NCI-H187 treated with DMSO at 0.1 percent for 48 hours (cell line): ENCODE measurements at places on chromosomes 12 and 14.

- DNase-seq: no peak
Observed at GRCh38 chr12:124024776-124025175, 51.8 kb downstream of the ZNF664 start.

GRCh38 chr12:3097186-3097804 lies 20.1 kb downstream of the TSPAN9 start:
- no peak for DNase-seq

DNA sequence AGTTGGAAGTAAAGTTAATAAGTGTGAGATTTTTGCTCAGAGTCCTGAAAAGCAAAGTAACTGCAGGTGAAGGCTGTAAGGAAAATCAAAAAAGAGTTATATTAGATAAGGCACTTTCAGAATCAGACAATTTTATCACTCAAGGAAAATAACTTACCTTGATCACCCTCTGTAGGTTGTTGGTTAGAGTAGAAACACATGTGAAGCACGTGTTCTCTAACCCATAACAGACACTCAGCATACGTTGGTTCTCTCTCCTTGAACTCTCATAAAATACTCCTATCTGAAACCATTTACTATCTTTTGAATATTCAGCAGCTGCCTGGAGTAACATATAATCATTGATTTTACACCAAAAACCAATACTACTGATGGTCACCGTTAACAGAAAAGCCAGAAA lies 335.5 kb downstream of the KCNH5 start:
- DNase-seq: no peak

- DNase-seq: no peak
Observed at GRCh38 chr12:86724716-86725115, 468.5 kb upstream of the MGAT4C start.

DNA sequence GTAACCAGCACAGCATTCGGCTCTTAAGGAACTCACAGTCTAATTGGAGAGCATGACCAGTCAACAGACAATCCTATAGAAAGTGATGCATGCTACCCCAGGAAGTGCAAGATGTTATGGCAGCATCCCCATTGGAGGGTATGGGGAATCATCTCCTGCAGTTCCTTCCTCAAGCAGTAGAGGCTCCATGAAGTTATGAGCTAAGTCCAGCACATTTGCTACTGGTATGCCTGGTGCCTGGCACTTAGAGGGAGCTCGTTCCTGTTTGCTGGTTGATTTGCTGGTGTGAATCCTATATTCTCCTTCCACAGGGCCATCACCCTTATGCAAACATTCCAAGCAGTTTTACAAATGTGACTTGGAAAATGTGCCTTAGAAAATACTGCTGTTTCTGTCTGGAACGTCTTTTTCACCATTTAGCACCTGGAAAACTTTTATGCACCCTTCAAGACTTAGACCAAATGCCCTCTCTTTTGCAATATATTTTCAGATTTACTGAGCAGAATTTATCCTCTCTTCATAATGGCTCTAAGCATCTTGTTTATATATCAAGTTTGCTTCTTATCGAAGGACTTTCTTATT lies 136.1 kb upstream of the WSCD2 start:
- DNase-seq: peak; percentile 26

- DNase-seq: no peak
Observed at GRCh38 chr12:76446090-76446489, 97.9 kb upstream of the BBS10 start.

DNA sequence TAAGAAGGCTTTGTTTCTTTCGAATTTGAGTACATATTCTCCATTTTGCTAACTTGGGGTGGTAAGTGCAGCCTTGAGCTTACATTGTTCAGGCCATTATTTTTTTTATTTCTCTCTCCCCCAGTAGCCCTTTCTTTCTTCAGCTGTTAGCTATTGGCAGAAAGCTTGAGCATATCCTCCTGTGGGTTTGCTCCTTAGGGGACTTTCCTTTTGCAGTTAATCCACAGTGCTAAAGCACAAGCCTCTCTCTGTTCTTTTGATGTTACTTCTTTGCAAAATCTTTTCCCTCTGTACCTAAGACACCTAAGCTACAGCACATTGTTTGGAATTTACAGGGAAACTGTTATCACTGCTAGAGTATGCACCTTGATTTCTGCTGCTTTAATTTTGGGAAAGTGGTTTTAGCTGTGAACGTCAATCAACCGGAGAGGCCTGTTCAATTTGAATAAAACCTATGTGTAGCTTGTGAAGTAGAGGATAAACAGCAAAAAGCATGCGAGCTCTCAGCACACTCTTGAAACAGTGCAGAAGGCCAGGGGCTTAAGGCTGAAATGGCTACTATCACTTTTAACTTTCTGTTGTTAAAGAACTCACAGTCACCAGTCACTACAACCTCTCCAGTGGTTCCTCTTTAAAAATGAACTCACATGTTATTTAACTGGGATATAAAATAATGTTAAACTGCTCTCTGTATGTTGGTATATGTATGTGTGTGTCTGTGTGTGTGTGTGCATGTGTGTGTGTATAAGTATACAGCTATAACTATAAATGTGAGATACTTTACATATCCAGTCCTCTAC lies 139.2 kb downstream of the PDZRN4 start:
- DNase-seq: no peak

- DNase-seq: no peak
Observed at GRCh38 chr12:110361216-110361615, 42.3 kb downstream of the ANAPC7 start.

- no peak for DNase-seq
Observed at GRCh38 chr12:56766535-56766934, 3.4 kb downstream of the HSD17B6 start.

- DNase-seq: no peak
Observed at GRCh38 chr14:36579573-36580140, 2.8 kb downstream of the NKX2-8 start.

DNA sequence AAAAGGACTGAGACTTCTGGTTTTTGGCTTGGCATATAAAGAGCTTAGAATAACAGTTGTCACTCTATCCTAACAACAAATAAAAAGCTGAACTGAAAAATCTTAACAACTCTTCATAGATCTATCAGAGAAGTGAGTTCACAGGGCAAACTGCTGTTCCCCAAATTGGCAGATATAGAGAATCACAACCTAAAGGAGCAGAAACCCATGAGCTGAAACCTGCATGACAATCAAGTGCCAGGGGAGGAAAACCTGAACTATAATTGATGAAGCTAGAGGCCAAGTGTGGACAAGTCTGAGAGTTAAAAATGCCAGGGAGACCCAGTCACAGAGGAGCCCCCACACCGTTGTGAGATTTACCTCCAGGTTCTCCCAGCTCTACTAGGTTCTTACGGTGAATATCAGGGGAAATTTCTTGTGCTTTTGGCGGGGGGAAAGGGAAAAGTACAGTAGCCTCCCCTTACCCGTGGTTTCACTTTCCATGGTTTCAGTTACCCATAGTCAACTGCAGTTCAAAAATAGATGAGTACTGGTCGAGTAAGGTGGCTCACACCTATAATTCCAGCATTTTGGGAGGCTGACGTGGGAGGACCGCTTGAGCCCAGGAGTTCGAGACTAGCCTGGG lies 53.9 kb downstream of the ATF7 start:
- no peak for DNase-seq

DNA sequence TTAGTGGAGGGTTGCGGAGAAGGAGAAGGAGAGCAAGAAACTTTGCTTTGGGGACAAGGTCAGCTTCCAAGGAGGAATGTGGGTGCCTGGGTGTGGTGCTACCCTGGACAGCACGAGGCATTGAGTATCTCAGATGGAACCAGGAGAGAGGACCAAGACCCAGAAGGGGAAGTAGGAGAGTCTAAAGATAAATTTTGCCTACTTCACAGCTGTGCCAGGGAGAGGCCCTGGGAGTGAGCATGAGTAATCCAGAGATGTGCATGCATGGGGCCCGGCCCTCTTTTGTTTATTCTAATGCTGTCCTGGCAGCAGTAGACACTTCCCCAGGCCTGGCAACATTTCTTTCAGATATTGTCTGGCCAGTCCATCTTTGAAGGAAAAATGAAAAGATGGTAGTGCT lies 49.5 kb upstream of the GNPNAT1 start:
- DNase-seq: no peak

- DNase-seq: no peak
Observed at GRCh38 chr14:33668066-33668465, 282.8 kb downstream of the EGLN3 start.

DNA sequence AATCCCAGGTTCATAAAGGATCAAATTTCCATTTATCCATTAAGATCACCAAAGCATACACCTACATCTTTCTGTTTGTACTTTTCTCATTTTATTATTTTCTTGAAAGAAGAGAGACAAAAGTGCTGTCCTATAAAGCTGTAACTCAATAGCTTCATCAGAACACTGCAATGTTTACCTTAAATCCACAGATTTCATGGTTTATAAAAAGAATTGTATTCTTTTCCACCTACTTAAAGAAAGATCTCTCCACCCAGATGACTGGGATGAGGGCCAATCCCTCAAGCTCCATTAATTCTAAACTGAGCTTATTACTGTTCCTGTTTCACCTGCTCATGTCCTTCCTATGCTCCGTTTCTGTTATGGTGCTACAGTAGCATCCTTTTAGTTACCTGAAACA lies 470.6 kb downstream of the BCAT1 start:
- DNase-seq: peak; percentile 16

DNA sequence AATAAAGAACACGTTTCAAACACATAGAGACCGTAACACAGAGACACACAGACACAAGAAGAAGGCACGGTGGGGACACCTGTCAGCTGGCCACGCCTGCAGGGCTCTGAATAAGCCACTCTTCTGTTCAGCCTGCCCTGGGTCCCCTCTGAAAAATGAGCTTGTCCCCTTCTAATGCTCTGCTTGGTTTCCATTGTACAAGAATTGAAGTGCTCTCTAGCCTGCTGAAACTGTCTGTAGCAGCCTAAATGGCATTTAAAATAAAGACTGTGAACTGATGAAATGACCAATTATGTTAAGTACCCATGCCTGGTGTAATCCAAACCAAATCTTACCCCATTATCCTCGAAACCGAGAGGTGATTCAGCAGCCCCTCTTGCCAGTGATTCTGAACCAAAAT lies 139.8 kb downstream of the FOXN3 start:
- peak; percentile 99 for DNase-seq

- no peak for DNase-seq
Observed at GRCh38 chr12:45670346-45671065, 59.0 kb upstream of the ARID2 start.

- DNase-seq: no peak
Observed at GRCh38 chr12:115102450-115102849, 418.5 kb upstream of the TBX3 start.

- DNase-seq: no peak
Observed at GRCh38 chr12:123951467-123951866, 21.2 kb downstream of the CCDC92 start.

DNA sequence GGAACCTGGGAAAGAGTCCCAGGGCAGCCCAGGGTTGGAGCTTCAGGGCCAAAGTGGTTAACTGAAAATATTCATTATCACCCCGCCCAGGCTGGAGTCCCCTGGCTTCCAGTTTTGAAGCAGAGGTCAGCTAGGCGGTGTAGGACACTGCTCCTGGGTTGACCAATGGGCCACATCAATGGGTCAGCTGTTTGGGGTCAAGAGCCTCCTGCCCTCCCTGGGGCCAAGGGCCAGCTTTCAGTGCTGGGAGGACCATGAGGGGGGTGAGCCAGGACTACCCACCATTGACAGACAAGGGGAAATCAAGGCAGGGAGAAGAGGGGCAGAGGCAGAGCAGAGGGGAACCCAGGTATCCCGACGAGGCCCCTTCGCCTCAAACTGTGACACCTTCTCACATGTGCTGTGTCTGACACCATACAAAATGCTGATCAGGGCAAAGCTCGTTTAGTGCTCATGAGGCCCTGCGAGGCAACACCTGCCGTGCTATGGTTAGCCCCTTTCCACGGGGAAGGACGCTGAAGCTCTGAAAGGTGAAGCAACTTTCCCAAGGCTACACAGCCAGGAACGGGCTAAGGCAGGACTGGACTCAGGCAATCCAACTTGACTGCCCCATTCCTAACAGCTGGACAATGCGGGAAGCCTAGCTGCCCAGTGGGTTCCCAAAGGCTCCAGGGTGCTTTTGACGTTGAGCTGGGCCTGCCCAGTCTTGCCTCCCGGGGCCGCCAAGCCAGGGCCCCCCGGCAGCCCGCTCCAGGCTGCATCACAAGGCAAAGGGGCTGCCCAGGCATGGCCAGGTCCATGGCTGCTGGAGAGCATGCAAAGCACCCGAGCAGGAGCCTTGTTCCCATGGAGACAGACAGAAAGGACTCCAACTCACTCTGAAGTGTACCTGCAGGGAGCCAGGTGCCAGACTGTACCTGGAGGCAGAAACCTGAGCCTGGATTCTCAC lies 2.0 kb downstream of the SYNE3 start:
- peak; percentile 92 for DNase-seq

- no peak for DNase-seq
Observed at GRCh38 chr12:41055875-41056577, 132.1 kb upstream of the PDZRN4 start.

DNA sequence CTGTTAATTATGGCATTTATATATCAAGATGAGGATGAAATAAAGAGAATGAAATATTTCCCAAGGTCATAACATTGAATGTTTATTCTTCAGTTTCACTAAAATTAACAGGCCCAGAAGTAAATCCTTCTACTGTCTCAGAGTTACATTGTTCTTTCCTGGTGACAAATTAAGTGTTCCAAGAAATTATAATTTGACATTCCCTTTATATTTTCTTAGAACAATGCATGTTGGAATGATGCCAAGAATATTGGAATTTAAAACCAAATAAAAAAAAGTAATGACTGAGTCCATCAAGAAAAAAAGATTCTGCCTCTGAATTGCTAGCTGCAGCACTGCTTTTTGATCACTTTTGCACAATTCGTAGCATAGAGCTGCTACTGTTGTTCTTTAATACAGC lies 152.1 kb downstream of the METTL25 start:
- DNase-seq: no peak

- no peak for DNase-seq
Observed at GRCh38 chr14:50734950-50735695, 67.0 kb upstream of the SAV1 start.

GRCh38 chr14:90460136-90460535 lies 63.3 kb downstream of the CALM1 start:
- DNase-seq: no peak

DNA sequence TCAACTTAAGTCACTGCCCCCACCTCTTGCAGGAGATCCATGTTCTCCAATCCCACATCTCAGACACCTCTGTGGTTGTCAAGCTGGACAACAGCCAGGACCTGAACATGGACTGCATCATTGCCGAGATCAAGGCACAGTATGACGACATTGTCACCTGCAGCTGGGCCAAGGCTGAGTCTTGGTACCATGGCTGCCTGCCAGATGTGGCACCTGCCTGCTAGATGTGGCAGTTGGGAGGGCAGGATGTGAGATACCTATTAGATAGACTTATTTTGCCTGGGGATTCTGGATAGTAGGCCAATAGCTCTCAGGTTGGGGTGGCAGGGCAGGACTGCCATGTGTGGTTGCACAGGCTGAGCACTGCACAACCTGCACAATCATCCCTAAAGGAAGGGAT lies 7.9 kb upstream of the KRT86 start:
- no peak for DNase-seq

DNA sequence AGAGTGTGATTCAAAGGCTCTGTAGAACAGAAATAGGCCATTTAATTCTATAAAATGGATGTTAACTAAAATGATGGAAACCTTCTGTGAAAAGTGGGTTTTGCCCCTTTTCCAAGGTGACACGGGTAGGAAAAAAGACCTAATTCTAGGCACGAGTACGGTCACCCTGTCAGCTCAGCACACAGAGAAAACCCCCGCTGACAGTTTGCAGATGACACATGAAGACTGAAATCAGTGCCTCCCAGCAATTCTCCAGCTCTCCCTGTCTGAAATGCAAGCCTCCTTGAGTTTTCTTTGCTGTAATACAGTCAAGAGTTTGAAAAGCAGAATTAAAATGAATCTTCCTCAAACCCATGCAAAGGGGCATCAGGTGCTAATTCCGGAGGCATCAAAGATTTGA lies 230.0 kb downstream of the TMEM132D start:
- DNase-seq: no peak
